ENCODE measurements at places on chromosomes 13 and 19.

GRCh38 chr13:60759499-60759898 is 362.5 kb downstream of the TDRD3 start:
- DNase-seq: no peak

- DNase-seq: peak; percentile 91
These were observed 11.8 kb upstream of the CSNK1G2 start for GRCh38 chr19:1929021-1929742.

GRCh38 chr19:49882643-49883042 is 5.1 kb downstream of the TBC1D17 start:
- no peak for DNase-seq

- DNase-seq: peak; percentile 78
These were observed 2.7 kb upstream of the SNAPC2 start for GRCh38 chr19:7917267-7918061.

GRCh38 chr13:73698859-73699258 is 435.3 kb downstream of the KLF12 start:
- no peak for DNase-seq

DNA sequence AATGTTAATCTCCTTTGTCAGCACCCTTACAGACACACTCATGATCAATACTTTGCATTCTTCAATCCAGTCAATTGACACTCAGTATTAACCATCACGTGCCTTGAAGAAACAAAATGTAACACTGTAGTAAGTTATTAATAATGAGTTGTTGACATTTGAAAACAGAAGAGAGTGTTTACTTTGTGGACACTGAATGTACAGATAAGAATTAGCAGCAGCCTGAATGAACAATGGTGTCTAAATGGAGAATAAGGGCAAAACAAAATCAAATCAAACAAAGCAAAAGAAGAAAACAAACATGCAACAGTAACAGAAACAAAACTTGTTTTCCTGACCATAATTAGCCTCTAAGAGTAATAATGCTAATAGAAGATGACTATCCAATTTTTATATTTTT is 1191.1 kb upstream of the MIR17HG start:
- no peak for DNase-seq

GRCh38 chr13:79228972-79229371 is 177.1 kb downstream of the RBM26 start:
- DNase-seq: no peak

- no peak for DNase-seq
These were observed 547 bp downstream of the KCNN1 start for GRCh38 chr19:17967257-17968051.

- no peak for DNase-seq
These were observed 104.8 kb downstream of the TNFRSF19 start for GRCh38 chr13:23674795-23675640.

- no peak for DNase-seq
These were observed 18.1 kb upstream of the OLFM4 start for GRCh38 chr13:53010374-53011105.

- no peak for DNase-seq
These were observed 83.1 kb downstream of the ZNF557 start for GRCh38 chr19:7152568-7152967.

- peak; percentile 65 for DNase-seq
These were observed 185.4 kb downstream of the KDM4B start for GRCh38 chr19:5154129-5154798.

- no peak for DNase-seq
These were observed 26.7 kb downstream of the RCBTB2 start for GRCh38 chr13:48506092-48506701.

DNA sequence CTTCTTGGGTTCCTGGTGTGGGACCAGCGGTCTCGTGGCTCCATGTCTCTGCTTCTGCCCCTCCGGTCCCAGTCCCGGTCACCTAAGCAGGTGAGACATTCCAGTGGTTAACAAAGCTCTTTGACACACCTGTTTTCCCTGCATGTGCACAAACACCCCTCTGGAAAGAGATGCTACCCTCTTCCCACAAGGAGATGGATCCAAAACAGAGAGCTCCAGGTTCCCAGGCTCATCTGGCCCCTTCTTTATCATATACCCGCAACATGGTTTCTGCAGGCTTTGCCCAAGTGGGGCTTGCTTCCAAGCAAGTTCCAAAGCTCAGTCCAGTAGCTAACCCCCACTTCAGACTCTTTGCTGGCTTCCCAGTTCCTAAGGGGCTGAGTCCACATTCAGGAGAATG is 17.8 kb downstream of the PEG3 start:
- DNase-seq: no peak

- DNase-seq: no peak
These were observed 6.9 kb downstream of the ERICH4 start for GRCh38 chr19:41449865-41450178.

GRCh38 chr13:113452466-113452865 is 822 bp downstream of the ADPRHL1 start:
- DNase-seq: no peak

DNA sequence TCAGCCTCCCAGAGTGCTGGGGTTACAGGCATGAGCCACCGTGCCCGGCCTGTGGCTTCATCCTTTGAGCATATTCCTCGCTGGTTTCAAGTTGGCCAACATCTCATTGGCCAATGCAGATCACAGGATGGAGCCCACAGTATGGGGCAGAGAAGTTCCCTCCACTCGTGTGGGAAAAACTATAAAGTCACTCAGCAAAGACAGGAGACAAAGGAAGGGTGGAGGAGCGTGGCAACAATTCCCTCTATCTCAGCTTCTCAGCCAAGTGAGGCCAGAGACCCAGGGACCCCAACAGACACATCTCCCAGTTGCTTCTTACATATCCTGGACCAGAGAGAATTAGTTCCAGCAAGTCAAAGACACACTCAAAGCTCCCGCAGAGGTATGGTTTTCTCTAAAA is 184.6 kb upstream of the SOX1 start:
- no peak for DNase-seq

DNA sequence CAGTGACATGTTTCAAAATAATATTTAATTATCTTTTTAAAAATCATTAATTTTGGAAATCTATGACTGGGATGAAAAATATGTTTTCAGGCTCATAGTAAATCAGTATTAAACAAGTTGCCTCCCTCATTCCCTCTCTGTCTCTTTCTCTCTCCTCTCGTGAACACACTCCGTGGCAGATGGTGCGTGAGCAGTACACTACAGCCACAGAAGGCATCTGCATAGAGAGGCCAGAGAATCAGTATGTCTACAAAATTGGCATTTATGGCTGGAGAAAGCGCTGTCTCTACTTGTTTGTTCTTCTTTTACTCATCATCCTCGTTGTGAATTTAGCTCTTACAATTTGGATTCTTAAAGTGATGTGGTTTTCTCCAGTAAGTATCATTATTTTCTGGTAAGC is 22.7 kb downstream of the SGCG start:
- no peak for DNase-seq

GRCh38 chr19:53951436-53951835 is 11.3 kb upstream of the CACNG8 start:
- no peak for DNase-seq

DNA sequence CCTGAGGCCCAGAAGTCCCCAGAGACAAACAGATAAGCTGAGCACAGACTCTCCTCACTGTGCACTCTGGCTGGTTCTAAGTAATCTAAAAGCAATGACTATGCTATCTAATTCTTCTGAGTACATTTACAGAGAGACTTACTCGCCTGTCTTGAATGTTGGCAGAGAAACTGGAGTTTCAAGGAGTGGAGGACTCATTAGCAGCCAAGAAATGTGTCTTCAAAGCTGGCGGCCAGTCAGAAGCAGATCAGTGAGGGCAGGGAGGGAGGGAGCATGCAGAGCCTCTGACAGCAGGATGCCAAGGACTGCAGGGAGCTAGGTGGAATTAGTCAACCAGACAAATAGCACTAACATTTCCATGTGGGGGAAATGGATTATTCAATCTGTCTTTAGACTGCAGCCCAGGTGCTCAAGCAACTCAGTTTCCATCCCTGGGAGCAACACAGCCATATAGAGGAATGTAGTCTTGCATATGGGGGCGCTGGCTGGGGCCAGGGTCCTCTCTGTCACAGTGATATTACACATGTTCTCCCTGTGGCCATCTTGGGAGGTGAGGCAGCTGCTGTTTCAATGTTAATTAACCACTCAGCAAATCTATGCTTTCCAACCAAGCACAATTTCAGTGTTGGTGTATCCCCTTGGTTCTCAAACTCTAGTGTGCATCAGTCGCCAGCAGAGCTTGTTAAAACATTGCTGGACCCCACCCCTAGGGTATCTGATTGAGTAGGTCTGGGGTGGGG is 97.9 kb downstream of the CCNA1 start:
- no peak for DNase-seq

- no peak for DNase-seq
These were observed 102.4 kb downstream of the ZNF486 start for GRCh38 chr19:20269461-20269860.

DNA sequence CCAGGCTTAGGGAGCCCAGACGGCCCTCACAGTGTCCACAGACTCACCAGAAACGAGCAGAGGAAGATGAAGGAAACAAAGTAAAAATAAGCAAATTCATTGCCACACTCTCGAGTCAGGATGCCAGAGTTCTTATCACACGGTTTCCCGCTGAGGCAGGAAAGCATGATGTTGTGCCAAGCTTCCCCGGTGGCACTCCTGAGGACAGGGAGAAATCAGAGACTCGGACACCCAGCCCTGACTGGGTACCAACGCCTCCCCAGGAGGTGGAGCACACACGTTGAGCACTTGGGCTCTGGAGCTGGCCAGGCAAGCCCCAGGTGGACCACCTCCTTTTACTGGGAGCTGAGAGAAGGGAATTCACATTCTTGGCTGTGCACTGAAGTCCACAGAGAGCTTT is 81.5 kb downstream of the IER2 start:
- DNase-seq: no peak

DNA sequence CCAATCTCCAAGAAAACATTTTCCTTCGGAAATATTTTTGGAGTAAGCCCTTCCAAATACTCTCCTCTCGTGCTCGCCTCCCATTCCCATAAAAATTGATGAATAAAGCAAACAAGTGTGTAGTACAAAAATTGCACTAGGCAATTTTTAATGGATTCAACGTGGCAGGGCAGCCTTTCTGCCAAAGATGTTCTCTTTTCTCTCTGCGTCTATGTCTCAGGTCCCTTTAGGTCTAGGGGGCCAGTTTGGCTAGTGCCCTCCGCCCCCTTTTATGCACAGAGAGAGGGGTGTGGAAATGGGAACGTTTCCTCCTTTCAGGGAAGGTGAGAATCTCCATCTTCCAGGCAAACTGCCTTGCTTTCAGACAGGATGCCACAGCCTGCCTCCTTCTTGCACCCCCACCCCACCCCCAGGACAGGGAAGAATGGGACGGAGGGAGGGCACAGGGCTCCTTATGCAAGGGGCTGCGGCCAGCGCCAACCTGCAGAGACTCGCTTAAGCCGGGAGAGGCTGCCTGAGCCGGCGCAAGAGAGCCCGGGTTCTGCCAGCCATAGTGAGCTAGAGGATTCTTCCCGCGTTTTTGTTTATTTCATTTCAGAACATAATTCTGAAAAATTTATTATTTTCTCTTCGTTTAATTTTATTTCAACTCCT is 2.7 kb upstream of the ZIC2 start:
- DNase-seq: no peak
